ENCODE measurements at places on chromosomes 5 and 9.

DNA sequence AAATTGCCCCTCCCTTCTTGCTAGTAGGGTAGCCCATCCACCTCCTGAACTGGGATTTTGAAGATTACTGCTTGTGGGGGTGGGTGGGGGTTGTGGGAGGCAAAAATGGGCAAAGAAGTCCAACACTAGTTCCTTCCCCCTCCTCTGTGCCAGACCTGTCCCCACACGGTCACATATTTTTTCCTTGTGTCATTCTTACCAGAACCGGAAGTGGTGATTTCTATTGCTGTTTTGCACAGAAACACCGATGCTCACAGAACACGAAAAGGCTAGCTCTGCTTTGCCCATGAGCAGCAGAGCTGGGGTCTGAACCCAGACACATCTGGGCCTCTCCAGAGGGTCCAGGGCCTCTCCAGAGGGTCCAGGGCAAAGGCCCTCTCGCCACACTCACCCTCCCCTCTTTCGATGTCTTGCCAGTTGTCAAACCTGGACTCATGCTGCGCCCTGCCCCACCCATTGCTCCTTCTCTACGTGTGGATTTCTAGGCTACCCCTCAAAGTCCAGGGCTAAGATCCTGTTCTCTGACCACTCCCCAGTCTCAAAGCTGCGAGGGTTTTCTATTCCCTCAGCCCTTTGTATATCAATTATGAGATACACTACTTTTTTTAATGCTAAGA is 264.4 kb upstream of the MSX2 start:
- no peak for DNase-seq

- no peak for DNase-seq
Observed at GRCh38 chr9:101268426-101268825, 116.4 kb downstream of the BAAT start.

DNA sequence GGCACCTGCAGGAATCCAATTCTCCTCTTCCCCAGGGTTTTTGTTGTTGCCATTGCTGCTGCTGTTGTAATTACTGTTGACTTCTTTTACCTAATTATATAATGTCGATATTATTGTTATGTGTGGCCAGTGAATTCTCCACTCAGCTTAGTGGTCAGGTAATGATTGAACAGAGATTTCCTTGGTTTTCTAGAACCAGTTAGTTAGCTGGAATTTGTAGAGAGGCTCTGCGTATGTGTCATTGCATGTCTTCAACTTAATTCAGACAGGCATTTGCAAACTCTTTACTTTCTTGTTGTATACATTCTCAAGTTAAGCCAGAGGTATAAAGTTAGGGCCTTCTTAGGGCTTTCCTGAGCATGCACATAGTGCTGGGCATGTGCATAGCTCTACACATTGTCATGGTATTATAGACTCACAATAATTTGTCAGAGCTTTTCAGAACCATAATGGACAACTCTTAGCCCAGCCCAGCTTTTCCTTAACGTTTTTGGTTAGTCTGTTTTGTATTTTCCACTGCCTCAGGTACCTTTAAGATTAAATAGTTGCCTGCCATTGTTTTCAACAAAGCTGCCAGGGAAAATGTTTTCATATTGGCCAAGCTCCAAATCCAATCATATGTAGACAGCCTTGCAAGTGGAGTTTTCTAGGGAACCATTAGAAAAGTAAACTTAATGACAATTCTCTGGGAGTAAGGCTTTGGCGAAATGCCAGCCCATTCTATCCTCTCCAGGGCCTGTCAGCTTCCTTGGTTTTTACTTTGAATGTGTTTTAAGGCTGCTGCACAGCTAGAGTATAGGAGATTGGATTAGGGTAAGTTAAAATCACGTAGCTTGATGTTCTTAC is 68.1 kb downstream of the UBE2R2 start:
- no peak for DNase-seq

- DNase-seq = no peak
Observed at GRCh38 chr5:27876071-27876470, 837.7 kb upstream of the CDH9 start.

DNA sequence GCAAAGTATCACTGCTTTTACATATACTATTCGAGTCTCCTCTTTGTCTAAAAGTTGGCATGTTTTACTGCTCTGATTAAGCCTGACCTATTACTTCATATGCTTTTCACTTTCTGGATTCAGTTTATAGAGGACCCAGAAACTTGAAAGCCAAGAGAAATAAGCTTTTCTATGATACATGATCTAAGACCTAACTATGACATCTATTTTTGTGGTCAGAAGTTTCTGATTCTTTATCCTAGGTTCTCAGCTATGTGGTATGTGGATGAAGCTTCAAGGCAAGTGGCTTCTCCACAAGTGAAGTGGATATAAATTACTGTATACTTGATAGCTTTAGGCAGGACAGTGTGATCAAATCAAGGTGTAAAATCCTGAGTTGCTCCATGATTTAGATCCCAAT is 6.3 kb downstream of the EDIL3 start:
- DNase-seq = no peak
